Stimulated activated naive CD4-positive, alpha-beta T cell (primary cell): ENCODE measurements at places on chromosomes 11 and 22.

GRCh38 chr11:58685973-58686722 is 45.6 kb downstream of the GLYAT start:
- DNase-seq: no peak

- DNase-seq: no peak
Measured at GRCh38 chr11:74141241-74141695, 29.5 kb downstream of the C2CD3 start.

- DNase-seq: no peak
Measured at GRCh38 chr22:26318975-26319374, 110.1 kb upstream of the ASPHD2 start.

- DNase-seq: no peak
Measured at GRCh38 chr11:63682066-63683021, 1.0 kb downstream of the RTN3 start.

DNA sequence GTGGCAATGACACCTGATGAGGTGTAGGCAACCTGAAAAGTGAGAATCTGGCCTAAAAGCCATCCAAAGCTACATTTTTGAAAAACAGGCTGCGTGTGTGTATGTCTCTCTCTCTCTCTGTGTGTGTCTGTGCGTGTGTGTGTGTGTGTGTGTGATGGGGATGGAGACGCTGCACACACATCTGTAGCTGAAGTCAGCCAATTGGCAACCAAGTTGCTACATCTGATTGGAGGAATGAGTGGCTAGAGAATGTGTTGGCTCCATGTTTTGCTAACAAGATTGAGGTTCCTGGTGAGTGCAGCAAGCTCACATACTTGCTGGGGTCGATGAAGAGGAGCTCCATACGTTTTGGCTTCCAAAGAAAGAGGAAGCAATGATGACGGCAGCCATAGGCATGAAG is 311.4 kb upstream of the NCAM1 start:
- DNase-seq: no peak
